ENCODE measurements at places on chromosomes 6 and 20.

DNA sequence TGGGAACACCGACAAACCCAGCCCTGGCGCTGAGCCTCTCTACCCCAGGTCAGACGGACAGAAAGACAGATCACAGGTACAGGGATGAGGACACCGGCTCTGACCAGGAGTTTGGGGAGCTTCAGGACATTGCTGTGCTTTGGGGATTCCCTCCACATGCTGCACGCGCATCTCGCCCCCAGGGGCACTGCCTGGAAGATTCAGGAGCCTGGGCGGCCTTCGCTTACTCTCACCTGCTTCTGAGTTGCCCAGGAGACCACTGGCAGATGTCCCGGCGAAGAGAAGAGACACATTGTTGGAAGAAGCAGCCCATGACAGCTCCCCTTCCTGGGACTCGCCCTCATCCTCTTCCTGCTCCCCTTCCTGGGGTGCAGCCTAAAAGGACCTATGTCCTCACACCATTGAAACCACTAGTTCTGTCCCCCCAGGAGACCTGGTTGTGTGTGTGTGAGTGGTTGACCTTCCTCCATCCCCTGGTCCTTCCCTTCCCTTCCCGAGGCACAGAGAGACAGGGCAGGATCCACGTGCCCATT is 15.3 kb downstream of the VEGFA start:
- DNase-seq = no peak

DNA sequence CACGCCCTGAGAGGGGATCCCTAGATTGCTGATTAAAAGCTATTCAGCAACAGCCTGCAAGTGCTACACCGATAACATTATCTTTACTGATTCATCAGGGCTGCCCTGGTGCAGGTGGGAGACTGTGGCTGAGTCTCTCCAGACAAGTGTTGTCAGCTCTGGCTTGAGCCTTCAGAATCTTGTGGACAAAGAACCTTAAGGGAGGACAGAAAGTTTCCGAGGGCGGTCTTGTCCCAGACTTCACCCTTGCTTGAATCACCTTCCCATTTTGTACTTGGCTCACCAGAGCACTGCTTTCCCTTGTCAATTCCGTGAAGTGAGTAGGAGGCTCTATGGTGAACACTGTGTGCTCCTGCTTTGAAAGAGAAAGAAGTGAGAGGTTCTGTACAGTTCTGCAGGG is 88.6 kb upstream of the PCSK2 start:
- DNase-seq = no peak

- DNase-seq = no peak
Measured at GRCh38 chr20:32483351-32484224, 101.5 kb downstream of the NOL4L start.

- no peak for DNase-seq
Measured at GRCh38 chr6:69379518-69379917, 417.3 kb downstream of the LMBRD1 start.

DNA sequence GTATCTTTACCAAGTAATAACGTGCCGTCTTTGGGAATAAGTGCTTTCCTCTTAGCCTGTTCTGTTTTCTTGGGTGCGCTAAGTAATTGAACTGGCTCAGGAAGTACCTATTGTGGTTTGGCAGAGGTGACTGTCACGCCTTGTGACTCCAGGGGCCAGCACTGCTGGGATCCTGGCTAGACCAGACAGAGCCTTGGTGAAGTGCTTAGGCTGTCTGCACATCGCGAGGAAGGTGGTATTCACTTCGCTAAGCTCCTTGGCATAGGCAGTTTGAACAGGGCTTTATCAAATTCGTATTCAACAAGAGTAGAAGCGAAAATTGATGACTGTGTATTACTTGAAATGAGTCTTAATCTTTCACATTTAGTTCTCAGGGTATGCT is 17.6 kb downstream of the PRDM1 start:
- DNase-seq = no peak

DNA sequence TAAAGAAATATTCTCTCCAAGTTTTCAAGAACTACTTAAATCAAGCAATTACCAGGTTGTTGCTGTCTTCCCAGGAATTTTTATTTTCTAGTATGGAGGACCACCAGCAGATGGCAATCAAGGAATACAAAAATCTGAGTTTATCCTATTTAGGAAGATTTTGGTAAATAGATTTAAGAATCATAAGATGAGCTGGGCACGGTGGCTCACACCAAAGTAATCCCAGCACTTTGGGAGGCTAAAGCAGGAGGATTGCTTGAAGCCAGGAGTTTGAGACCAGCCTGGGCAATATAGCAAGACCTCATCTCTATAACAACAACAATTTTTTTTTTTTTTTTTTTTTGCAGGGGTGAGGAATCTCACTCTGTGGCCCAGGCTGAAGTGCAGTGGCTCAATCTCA is 19.3 kb upstream of the SEC63 start:
- peak; percentile 22 for DNase-seq

DNA sequence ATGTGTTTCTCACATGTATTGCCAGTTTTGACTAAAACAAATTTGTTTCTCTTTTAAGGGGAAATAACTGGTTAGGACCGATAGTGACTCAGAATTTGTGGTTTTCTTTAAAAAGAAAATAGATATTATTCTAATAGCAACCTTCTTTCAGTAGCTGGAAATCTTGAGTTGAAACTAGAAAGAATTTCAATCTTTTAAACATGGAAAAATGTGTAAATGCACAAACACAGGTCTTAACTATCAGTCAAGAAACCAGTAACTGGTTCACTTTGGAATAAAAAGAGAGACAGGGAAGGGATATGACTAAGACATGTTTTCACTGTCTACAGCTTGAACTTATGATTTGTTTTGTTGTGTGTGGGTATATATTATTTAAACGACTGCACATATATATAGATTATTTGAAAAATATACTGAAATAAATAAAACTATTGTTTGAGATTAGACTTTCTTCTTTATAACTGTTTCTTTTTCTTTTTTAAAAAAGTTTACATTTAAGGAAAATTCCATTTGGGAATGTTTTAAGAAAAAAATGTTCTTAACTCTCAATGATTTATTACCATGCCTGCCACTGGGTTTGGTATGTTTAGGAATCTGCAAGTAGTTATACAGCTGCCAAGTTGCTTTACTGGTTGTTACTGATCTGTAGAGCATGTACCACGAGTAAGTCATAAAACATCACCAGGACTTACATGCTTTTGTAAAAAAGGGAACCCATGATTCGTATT is 753.3 kb upstream of the MARCKS start:
- DNase-seq = no peak

DNA sequence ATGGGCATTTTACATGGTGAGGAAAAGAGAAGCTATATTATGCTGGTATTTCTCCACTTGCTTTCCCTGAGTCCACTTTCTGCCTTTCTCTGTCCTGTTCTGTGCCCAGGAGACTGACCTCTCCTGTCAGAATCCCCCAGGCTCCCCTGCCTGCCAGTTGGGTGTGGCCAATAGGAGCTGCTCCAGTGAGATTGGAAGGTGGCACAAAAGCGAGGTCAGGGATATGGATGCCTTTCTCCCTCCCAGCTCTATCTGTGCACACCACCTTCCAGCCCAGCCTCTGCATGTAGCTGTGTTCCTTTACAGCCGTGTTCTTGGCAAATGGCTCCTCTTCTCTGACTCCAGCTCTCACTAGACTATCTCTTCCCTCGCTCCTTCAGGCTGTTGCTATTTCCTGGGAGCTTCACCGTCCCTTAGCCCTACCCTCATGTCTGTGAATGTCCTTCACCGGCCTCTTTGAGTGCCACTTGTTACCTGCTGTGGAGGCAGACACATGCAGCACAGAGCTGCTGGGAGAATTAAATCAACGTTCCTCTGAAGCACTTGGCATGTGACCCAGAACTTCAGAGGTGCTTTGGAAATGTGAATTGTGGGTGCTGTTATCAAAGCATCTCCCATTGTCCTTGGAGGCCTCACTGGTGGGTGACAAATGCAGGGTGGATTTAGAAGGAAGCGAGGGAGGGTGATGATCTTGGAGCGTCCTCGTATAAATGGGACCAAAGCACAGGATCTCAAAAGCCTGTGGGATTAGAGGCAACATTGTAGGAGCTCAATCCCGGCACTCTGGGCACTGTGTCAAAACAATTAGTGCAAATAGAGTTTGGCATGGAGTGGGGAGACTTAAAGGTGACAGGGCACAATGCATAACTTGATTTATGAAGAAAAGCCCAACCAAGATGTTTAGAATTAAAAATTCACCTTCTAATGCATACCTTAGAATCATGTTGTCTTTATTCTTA is 28.9 kb upstream of the RALGAPA2 start:
- no peak for DNase-seq

- DNase-seq = no peak
Measured at GRCh38 chr6:145540741-145541140, 194.6 kb downstream of the EPM2A start.

All from fibroblast of the conjunctiva (primary cell).